HepG2 (cell line): ENCODE measurements at places on chromosomes 2 and 18.

DNA sequence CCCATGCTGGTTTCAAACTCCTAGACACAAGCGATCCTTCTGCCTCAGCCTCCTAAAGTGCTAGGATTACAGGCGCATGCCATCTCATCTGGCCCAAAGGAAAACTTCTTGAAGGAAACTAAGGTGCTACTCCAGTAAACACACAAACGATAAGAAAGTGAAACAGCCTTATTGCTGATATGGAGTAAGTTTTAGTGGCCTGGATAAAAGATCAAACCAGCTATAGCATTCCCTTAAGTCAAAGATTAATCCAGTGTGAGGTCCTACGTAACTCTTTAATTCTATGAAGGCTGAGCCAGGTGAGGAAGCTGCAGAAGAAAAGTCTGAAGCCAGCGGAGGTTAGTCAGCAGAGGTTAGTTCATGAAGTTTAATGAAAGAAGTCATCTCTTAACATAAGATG, 40.8 kb upstream of the POTEE start:
- H3K27ac ChIP-seq: no peak overlapping the region
- H3K27me3 ChIP-seq: 0 out of 3 replicates have a peak, but pooled peaks cover 9% of the 10 kb centered on the region
- no peaks in the 10 kb centered on the region for H3K4me1 ChIP-seq

- H3K36me3 ChIP-seq: no peaks in the 10 kb centered on the region
- DNase-seq: peak; percentile 41
- H3K4me3 ChIP-seq: no peak overlapping the region
- no peaks in the 10 kb centered on the region for H3K27me3 ChIP-seq
- no peaks in the 10 kb centered on the region for H3K4me1 ChIP-seq
Measured at GRCh38 chr18:54127759-54128378, 96.6 kb downstream of the MBD2 start.

DNA sequence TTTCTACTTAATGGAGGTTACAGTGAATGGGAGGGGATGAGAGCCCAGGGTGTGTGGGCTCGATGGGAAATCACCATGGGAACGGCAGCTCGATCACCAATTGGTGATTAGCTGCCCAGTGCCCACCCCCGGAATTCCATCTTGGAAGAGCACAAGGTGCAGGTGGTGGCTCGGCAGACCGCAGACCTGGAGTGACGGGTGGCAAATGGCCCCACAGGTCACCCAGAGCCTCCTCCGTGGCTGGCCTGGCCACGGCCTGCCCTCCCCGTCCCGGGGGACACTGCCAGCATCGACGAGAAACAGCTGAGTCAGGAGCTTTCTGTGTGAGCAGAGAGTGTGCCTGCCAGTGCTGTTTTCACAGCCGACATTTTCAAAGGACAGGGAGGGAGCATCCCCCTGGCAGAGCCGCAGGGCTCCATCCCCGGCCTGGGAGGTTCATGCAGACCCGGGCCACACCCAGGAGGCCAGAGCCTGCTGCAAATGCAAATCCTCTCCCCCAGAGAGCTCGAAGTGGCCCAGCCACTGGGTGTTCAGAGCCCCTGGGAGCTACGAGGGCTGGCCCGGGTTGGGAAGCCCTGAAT, 176.4 kb upstream of the MYT1L start:
- H3K36me3 ChIP-seq: no peaks in the 10 kb centered on the region
- H3K4me3 ChIP-seq: no peak overlapping the region
- no peak overlapping the region for H3K27ac ChIP-seq
- DNase-seq: no peak

GRCh38 chr2:48905696-48906095, 150.2 kb upstream of the LHCGR start:
- no peak overlapping the region for H3K4me3 ChIP-seq
- no peak overlapping the region for H3K27ac ChIP-seq
- DNase-seq: no peak
- no peaks in the 10 kb centered on the region for H3K36me3 ChIP-seq
- H3K27me3 ChIP-seq: no peaks in the 10 kb centered on the region; the same call in 2 of the 3 replicates
- H3K4me1 ChIP-seq: no peaks in the 10 kb centered on the region

DNA sequence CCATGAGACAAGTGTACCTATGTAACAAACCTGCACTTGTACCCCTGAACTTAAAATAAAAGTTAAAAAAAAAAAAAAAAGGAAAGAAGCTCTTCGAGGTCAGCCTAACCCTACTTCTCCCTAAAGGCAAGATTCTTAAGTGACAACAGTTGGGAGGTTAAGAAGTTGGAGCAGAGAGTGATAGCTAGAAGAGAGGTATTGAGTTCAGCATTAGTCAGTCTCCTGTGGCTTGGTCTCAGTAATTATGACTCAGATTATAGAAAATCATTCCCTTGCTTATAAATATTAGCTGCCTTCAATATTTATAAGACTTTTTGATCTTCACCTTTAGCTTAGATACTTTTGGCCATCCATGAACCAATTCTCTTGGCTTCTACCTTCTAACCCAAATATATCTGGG, 926.8 kb upstream of the SLC39A10 start:
- no peak overlapping the region for H3K27ac ChIP-seq
- H3K27me3 ChIP-seq: no peaks in the 10 kb centered on the region
- H3K36me3 ChIP-seq: no peaks in the 10 kb centered on the region
- no peak for DNase-seq
- no peak overlapping the region for H3K4me3 ChIP-seq

DNA sequence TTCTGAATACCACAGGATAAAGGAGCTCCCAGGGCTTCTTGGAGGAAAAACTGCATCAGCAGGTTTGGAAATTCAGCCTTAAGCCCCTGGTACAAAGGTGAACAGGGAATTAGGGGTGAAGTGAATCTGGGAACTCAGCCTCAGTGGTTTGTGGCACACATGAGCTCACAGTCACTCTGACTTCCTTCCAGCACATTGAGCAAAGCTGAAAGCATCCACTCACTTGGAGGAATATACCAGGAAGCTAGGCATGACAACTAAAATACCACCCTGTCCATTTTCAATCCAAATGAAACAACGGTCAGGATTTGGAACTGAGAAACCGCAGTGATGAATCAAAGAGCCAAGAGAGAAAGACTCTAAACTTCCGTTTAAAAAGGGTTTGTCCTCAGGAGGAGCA, 216.1 kb downstream of the ICOS start:
- H3K36me3 ChIP-seq: no peaks in the 10 kb centered on the region
- H3K4me1 ChIP-seq: no peaks in the 10 kb centered on the region
- no peak overlapping the region for H3K4me3 ChIP-seq
- H3K27me3 ChIP-seq: peaks cover 3% of the 10 kb centered on the region; the same call in 1 of the 3 replicates

GRCh38 chr2:227320305-227321094, 4.6 kb upstream of the MFF start:
- peaks cover 23% of the 10 kb centered on the region for H3K4me1 ChIP-seq
- DNase-seq: no peak
- H3K36me3 ChIP-seq: no peaks in the 10 kb centered on the region
- no peaks in the 10 kb centered on the region for H3K27me3 ChIP-seq
- H3K27ac ChIP-seq: no peak overlapping the region
- no peak overlapping the region for H3K4me3 ChIP-seq

DNA sequence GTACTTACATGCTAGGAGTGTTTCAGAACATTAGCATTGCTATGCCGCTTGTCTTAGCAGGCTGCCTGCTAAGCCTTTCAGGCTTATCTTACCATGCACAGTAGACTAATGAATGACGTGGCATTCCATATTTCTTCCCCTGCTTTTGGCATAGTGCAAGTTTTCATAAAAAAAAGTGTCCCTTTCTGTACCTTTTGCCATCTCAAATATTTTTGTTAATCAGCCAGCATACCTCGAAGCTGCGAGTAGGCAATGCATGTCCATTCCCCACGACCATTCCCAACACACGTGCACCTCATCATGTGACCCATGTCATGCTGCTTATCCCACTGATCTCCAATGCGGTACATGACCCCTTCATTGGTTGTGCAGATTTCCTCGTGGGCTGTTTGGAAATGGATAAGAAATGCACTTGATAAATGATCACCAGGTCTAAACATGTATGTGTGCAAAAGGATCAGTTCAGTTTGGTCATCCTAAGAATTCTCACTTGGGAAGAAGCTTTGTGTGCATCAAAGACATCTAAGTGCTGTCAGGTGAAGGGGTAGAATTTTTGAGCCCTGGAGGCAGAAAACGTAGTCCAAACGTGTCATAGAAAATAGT, 13.9 kb downstream of the FN1 start:
- peaks cover 97% of the 10 kb centered on the region for H3K4me1 ChIP-seq
- H3K27me3 ChIP-seq: no peaks in the 10 kb centered on the region
- H3K27ac ChIP-seq: peak overlapping the region; percentile 77
- DNase-seq: no peak
- H3K36me3 ChIP-seq: peaks cover 32% of the 10 kb centered on the region

DNA sequence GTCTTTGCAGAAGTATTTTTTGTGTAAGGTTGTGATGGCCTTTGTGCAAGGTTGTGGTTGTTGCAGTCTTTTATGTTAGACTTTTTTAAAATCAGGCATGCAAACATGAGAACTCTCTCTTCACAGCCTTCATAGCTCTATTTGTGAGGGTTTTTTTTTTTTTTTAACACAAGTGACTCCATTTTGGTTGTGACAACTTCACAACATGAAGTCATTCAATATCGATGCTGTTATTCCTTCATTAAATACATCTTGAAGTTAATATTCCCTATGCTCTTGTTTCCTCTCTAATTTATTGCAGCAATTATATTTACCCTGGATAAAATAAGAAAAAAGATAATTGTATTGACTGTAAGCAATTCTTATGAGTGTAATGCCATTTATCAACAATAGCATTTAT, 35.5 kb downstream of the DHRS9 start:
- H3K4me3 ChIP-seq: no peak overlapping the region
- H3K27me3 ChIP-seq: no peaks in the 10 kb centered on the region
- no peak for DNase-seq
- H3K4me1 ChIP-seq: no peaks in the 10 kb centered on the region
- no peak overlapping the region for H3K27ac ChIP-seq

DNA sequence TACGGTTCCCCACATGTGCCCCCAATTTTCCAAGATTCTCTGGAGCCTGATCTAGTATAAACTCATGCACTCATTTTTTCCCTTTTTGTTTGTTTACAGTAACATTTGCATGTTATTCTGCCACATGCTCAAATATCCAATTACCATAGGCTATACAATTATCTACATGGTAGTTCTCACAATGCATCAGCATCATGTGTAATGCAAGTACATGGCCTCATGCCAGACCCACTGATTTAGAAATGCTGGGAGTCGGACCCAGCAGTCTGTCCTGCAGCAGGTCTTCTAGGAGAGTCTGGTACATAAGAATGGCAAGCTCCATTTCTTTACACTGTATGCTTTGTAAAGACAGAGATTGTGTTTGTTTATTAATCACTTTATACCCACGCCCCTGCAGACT, 107.7 kb downstream of the CBLN2 start:
- H3K4me1 ChIP-seq: no peaks in the 10 kb centered on the region
- H3K27ac ChIP-seq: no peak overlapping the region
- H3K36me3 ChIP-seq: no peaks in the 10 kb centered on the region
- no peak for DNase-seq
- no peak overlapping the region for H3K4me3 ChIP-seq

GRCh38 chr2:226687641-226688253, 111.9 kb downstream of the IRS1 start:
- no peak overlapping the region for H3K4me3 ChIP-seq
- no peak for DNase-seq

DNA sequence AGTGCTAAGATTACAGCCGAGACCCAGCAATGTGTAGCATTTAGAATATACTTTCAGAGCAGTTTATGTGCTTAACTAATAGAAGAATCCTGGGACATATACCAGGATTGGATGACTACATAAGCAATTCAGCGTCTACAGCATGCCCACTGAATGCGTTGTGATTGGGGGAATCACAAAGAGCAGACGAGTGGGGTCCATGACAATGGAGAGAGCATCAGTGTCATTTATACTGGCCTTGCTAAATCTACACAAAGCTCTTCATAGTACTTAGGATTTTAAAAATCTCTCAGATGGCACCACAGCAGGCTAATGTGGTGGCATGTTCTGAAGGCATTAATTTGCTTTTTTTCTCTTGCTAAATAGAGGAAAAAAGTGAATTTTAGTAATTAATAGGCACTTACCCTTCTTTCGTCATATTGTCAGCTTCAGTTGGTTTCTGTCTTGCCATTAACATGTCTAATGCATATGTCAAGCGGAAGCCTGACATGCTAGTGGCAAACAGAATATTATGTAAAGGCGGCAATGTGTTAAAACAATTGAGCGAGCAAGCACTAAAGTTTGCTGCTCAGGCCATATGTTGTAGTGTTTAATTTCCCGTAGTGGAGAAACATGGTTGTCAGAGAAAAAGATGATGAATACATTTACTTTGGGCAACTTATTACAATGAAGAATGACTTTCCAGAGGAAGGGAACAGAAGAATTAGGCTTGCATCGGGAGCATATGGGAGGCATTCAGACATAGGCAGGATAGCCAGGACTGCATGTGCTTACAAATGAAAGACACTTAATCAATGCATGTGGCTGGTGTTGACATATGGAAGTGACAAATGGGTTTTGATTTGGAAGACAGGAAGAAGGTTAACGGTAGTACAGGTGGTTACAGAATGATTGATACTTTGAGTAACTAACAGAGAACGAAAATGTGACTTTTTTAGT, 145.2 kb downstream of the ICOS start:
- no peaks in the 10 kb centered on the region for H3K4me1 ChIP-seq
- no peaks in the 10 kb centered on the region for H3K36me3 ChIP-seq
- peaks cover 13% of the 10 kb centered on the region; the same call in 2 of the 3 replicates for H3K27me3 ChIP-seq
- H3K27ac ChIP-seq: no peak overlapping the region

- no peak overlapping the region for H3K27ac ChIP-seq
- peak; percentile 82 for DNase-seq
Measured at GRCh38 chr2:102094917-102095316, 47.6 kb upstream of the IL1R1 start.

- H3K27ac ChIP-seq: no peak overlapping the region
- no peak overlapping the region for H3K4me3 ChIP-seq
- no peaks in the 10 kb centered on the region for H3K36me3 ChIP-seq
- DNase-seq: no peak
- H3K4me1 ChIP-seq: 0 out of 2 replicates have a peak, but pooled peaks cover 8% of the 10 kb centered on the region
Measured at GRCh38 chr2:207143215-207144172, 22.3 kb downstream of the KLF7 start.

DNA sequence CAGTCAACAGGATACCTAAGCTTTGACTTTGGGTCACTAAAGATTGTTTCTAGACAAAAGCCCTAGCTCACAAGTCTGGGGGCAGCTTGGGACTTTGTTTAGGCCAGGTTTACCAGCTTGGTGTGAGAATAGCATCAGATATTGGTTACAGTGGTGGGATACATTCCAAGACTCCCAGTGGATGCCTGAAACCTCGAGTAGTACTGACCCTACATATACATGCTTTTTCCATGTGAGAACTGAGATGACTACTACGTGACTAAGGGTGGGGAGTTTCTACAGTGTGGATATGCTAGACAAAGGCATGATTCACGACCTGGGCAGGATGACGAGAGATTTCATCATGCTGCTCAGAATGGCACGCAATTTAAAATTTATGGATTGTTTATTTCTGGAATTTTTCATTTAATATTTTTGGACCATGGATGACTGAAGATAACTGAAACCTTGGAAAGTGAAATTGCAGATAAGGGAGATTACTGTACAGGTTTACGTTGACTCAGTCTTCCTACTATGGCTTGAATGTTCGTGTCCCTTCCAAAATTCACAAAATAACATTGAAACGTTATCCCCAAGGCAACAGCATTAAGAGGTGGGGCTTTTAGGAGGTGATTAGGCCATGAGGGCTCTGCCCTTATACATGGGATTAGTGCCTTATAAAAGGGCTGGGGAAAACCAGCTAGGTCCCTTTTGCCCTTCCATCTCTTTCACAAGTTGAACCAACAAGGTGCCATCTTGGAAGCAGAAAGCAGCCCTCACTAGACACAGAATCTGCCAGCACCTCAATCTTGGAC, 50.2 kb upstream of the CTAGE1 start:
- H3K27ac ChIP-seq: no peak overlapping the region
- H3K4me1 ChIP-seq: peaks cover 39% of the 10 kb centered on the region
- DNase-seq: no peak
- H3K36me3 ChIP-seq: no peaks in the 10 kb centered on the region
- H3K27me3 ChIP-seq: peaks cover 1% of the 10 kb centered on the region; the same call in 1 of the 2 replicates
- no peak overlapping the region for H3K4me3 ChIP-seq

- no peaks in the 10 kb centered on the region for H3K36me3 ChIP-seq
- no peak overlapping the region for H3K27ac ChIP-seq
- H3K4me1 ChIP-seq: peaks cover 8% of the 10 kb centered on the region; the same call in 1 of the 2 replicates
Measured at GRCh38 chr2:8343031-8343430, 338.8 kb upstream of the ID2 start.
